ENCODE measurements at places on chromosomes 3 and 15.

- DNase-seq, result no peak
Measured at GRCh38 chr15:79778378-79778990, 118.3 kb downstream of the MTHFS start.

- DNase-seq, result no peak
Measured at GRCh38 chr3:62365391-62366125, 7.8 kb downstream of the FEZF2 start.

- DNase-seq, result no peak
Measured at GRCh38 chr3:96970211-96970610, 155.8 kb downstream of the EPHA6 start.

- no peak for DNase-seq
Measured at GRCh38 chr15:30921781-30922479, 18.2 kb downstream of the FAN1 start.

DNA sequence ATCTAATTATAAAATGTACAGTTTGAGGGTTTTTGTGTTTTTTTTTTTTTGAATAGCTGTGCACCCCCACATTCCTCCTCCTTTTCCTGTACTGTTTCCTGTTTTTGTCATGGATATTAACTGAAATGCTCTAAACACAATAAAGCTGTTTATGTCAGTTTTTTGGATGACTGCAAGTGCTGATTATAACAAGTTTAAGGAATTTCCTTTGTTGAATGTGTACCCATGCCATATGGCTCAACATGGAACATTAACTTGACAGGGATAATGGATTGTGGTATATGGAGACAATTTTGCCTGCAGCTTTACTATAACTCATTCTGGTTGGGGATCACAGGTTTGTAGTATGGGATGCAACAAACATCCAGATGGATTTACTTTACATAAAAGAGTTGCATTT is 216.4 kb downstream of the TCF12 start:
- no peak for DNase-seq

Measured in activated CD8-positive, alpha-beta memory T cell treated with anti-CD3 and anti-CD28 coated beads for 4 hours (primary cell).